RKO (cell line): ENCODE measurements at places on chromosomes 5 and 9.

GRCh38 chr5:150603052-150603451 lies 37.4 kb upstream of the SYNPO start:
- no peak for DNase-seq

DNA sequence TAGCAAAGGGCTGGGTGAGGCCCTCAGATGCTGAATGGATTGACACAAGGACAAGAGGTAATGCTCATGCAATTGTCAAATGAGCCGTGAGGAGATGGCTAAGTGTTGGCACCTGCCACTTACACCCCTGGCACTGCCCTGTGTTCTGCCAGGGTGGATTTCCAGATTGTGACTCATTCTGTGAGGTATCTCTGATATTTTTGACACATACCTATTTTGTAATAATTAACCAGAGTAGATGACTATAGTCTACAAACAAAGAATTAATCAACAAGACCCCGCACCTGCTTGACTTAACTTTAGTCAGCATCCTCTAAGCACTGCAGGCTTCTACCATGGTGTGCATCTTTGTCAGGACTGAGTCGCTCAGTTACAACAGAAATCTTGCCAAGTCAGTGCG lies 200.8 kb downstream of the DIRAS2 start:
- no peak for DNase-seq

- DNase-seq = peak; percentile 90
These were observed 7.2 kb downstream of the SOWAHA start for GRCh38 chr5:132820162-132820754.

DNA sequence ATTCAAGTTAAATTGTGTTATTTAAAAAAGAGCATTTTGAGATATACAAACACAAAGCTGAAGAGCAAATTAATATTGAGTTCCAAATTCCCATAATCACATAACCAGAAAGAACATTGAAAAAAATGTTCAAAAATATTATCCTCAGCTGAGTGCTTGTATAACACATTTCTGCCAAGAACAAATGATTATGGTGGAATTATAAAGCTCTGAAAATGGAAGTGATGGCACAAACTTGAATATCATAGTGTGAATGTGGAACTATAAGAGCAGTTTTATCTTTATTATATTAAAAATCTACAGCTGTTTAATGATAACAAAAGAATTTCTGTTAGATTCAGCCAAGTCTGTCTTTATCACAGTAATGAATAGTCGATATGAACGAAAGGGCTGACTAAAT lies 117.8 kb downstream of the MEF2C start:
- no peak for DNase-seq

DNA sequence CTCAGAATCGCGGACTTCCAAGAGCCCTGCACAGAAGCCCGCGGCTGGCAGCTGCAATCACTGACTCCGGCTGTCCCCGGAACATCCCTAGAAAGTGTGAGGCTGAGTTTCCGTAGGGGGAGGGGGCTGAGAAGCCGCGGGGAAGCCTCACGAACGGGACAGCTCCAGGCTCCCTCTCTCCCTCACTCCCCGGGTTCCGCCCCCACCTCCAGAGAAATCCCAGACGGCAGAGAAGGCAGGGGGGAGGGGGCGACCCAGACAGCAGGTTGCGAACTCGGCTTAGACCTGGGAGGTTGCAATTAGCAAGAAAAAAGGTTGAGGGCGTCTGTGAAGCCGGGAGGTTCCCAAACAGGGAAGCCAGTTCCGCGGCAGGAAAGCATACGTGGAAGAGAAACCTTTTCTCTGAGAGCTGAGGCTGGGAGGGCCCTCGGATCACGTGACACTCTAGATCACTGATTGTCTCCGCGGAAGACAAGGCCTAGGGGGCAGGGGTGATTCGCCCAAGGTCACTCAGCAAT lies 73.8 kb upstream of the CPLX2 start:
- DNase-seq = no peak

GRCh38 chr5:859391-859790 lies 8.6 kb upstream of the ZDHHC11 start:
- no peak for DNase-seq

DNA sequence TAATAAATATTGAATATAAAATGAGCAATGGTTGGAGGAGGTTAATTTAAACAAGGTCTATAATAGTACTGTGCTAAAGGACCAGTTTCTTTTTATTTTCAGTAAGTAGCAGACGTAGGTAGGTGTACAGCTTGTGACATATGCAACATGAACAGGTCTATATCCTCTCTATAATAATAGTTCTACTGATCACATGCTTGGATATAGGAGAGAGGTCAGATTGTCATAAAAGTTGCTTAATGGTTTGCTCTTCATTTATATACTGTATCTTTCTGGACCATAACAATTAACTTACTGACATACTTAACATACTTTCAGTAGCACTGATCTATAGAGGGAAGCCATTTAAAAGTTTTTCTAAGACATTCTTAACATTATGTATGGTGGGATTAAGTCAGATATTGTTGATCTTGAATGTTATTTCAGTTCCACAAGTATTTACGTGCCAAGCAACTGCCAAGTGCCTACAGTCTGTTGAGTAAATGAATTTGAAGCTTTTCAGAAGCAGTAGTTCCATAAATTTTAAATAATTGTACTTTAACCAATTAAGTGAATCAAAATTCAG lies 68.0 kb downstream of the DENND4C start:
- DNase-seq = no peak

- DNase-seq = no peak
These were observed 80.5 kb upstream of the LMX1B start for GRCh38 chr9:126532951-126533925.

- DNase-seq = peak; percentile 59
These were observed 650 bp downstream of the ELP1 start for GRCh38 chr9:108933231-108933717.

DNA sequence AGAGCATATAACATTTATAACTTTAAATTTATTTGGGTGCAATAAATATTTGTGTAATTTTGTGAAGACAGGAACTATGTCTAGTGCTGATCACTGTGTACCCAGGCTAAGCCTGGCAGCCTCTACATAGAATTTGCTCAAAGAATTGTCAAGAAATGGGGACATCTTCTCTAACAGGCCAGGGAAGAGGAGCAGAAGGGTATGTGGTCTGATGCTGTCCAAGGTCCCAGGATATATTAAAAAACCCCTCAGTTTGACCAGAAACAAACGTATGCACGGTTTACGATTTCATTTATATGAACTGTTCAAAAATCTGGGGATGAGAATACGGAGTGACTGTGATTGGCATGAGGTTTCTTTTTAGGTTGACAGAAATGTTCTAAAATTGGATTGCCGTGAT lies 55.9 kb downstream of the MAT2B start:
- DNase-seq = no peak

DNA sequence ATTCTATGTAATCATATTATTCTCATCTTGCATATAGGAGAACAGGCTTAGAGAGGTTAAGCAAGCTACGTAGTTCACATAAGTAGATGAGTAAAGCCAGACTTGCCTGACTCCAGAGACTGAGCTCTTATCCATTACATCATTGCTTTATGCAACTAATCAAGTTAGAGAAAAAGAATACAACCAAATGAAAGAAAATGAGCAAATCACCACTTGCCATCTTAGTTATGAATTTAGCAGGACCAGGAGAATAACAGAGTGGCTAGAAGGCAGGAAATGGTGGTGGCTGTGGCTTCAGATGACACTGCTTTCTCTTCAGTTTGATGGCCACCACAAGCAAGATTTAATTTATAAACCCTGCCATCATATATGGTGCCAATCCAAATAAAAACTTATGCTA lies 26.6 kb downstream of the POC5 start:
- no peak for DNase-seq

GRCh38 chr9:33690143-33690933 lies 105.0 kb upstream of the PRSS3 start:
- DNase-seq = no peak

- DNase-seq = no peak
These were observed 50.7 kb downstream of the FBXW11 start for GRCh38 chr5:171955761-171956160.

DNA sequence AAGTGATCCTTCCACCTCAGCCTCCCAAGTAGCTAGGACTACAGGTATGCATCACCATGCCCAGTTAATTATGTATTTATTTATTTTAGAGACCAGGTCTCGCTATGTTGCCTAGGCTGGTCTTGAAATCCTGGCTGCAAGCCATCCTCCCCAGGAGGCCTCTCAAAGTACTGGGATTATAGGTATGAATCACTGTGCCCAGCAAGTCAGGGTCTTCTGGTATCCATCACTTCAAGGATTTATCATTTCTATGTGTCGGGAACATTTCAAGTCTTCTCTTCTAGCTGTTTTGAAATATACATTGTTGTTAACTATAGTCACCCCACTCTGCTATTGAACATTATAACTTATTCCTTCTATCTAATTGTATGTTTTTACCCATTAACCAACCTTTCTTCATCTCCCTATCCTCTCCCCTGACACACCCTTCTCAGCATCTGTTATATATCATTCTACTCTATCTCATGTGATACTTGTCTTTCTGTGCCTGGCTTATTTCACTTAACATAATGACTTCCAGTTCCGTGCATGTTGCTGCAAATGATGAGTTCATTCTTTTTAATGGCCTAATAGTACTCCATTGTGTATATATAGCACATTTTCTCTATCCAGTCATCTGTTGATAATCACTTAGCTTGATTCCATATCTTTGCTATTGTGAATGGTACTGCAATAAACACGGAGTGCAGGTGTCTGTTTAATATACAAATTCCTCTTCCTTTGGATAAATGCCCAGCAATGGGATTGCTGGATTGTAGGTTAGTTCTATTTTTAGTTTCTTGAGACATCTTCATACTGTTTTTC lies 26.4 kb downstream of the UTP15 start:
- peak; percentile 21 for DNase-seq

GRCh38 chr5:123344816-123345426 lies 78.3 kb downstream of the CEP120 start:
- DNase-seq = peak; percentile 59

DNA sequence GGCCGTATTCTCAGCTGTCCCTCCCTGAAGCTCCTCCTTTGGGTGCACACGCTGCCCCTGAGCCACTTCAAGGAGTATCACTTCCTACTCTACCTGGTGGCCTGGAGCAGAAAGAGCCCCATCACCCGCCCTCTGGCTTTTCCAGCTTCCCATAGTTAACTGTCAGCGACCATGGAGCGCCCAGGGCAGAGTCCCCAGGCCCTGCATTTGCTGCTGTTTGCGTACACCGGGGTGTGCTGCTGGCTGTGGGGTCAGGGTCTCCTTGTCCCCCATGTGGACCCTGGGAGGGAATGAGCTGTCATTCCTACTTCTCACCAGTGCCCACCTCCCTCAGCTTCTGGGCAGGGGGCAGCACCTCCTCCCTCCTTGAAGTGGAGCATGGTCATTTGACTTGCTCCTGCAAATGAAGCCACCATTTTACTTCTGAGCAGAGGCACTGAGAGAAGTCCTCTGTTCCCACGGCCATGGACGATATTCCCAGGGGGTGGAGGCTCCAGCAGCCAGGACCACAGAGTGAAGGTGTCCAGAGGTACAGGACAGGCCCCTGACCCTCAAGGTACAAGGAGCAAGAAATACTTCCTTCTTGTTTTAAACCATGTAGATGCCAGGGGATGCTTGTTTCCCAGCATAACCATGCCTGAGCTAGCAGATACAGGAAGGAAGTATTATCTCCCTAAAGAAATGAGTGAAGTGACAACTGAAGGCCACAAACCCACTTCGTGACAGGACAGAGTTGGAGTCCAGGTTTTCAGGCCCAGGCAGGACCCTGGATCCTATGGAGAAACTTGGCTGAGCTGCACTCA lies 40.6 kb upstream of the COL5A1 start:
- no peak for DNase-seq

- no peak for DNase-seq
These were observed 136.5 kb downstream of the MTRR start for GRCh38 chr5:8005416-8005815.

DNA sequence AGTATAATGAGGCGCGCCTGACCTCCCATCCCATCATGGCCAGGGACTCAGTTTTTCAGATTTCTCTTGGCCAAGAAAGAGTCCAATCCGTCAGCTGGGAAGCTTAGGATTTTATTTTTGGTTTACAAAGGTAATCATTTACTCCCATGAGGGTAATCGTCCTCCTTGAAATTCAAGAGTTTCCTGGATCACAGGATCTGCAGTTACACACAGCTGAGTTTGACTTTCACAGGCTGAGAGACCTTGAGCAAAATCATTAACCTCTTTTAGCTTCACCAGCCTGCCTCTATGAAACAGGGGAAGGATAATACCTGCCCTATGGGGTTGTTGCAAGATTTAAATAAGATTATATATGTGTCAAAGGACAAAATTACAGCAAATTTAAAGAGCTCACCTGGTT lies 15.4 kb upstream of the AK3 start:
- DNase-seq = no peak

DNA sequence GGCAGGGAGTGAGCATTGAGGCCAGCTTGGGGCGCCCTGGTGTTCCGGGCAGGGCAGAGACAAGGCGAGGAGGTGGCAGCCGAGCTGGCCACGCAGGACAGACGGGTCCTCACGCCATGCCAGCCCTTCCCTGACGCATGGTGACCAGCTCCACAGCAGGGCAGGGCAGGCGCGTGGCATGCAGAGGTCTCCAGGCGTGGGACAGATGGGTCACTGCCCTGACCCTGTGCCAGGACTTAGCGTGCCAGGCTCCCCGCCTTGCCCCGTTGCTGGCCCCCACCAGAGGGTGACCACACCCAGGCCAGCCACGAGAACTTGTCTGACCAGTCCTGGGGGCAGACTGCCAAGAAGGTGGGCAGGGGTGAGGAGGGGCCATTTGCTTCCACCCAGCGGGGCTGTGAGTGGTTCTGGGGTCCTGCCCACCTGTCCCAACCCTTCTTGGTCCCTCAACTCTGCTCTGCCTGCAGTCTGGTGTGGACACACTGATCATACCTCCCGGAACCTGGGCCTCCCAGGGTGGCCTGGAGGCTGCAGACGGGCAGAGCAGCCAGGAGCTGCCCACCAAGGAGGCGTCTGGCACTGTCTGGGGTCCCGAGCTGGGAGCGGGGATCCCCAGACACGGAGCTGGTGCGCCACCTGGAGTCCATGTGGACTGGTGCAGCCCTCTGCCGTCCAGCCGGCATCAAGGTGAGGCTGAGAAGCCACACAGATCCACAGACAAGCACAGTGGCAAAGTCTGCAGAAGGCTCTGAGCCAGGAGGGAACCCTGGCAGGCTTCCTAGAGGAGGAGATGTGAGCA lies at the start of gene RNF224:
RNF224 (plus strand) TSS at position 449 of the 799 bp plus-strand sequence. CDS start 834 bp downstream, outside the sequence.
- DNase-seq = peak; percentile 88
